ENCODE measurements at places on chromosomes 12 and 14.

- no peak for DNase-seq
Measured at GRCh38 chr12:6095269-6095668, 29.2 kb downstream of the VWF start.

DNA sequence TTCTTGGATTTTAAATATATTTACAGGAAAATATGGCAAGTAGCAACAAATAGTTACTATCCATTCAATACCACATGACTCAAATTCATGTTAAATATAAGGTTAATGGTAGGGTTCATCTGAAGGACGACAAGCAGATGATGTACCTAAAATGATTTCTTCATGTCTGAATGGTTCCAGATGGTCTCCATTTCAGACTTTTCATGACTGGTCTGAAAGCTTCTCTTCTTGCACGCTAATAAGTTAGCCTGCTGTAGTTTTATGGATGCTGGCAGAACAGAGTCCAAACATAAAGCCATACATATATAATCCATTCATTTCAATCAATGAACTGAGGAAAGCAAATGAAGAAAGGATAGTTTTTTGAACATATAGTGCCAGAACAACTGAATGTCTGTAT is 257.0 kb upstream of the MGAT4C start:
- DNase-seq, result no peak

DNA sequence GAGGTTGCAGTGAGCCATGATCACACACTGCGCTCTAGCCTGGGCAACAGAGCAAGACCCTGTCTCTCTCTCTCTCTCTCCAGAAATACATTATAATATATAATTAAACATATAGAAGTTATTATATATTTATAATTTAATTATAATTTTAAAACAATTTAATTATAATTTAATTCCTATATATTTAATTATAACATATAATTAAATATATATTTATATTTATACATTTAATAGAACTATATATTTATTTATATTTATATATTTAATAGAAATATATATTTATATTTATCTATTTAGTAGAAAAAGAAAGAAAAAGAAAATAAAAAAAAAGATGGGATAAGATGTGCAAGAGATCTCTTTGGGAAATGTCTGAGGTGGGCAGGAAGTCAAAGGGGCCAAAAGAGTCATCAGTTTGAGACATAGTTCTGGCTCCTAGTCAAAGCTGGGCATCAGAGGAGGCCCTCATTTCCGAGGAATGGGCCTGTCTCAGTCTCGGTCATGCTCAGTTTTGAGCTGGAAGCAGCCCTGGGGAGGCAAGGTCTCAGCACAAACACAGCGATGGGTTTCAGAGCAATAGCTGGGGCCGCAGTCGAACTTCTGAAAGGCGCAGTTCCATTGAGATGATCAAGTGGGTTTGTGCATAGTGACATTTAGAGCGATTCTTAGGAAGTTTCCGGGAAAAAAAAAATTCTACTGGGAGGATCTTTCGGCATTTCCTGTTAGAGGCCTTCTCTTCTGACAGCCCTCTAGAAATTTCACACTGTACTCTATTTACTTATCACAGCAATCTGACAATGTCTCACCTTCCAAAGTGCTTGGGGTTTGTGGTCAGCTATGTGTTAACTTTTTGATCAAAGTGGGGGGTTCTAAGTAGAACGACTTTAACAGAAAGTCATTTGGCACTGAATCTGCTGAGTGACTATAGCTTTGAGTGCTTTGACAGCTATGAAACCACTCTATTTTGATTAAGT is 58.7 kb upstream of the GZMB start:
- DNase-seq, result peak; percentile 84

DNA sequence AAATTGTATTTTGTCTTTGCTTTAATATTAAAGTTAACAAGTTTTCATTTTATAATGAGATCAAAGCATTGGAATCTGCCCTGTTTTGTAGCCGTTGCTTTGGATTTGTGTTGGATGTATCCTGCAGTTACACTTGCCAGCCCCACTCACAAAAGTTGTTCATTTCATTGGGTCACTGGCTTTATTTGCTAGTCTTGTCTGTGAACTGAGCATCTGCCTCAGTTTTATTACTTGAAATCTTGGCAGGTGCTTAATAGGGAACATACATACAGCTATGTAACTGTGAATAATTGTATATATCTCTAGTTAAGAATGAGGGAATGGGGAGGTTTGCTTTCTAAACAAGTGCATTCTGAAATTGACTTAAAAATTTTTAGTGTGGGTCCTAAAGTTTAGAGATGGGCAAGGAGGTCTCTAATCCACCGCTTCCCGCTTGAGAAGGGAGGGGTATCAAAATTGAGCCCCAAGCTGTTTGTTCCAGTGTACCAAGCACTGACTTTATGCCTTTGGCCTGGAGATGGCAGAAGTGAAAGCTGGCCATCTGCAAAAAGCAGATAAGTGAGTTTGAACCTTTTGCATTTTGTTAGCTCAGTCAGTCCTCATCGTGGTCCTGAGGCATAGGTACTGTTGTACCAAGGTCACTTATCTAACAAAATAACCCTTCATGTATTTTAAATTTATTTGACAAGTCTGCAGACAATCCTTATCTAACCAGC is 9.3 kb downstream of the EIF5 start:
- DNase-seq, result no peak

- DNase-seq, result no peak
Measured at GRCh38 chr12:115500872-115501271, 776.6 kb downstream of the MED13L start.
